ENCODE measurements at places on chromosomes 12 and 14.
A peak's percentile ranks its signal among the peaks of the same experiment; 100 is the strongest.

GRCh38 chr14:52377940-52378339, 63.8 kb downstream of the PTGER2 start:
- no peak for DNase-seq

DNA sequence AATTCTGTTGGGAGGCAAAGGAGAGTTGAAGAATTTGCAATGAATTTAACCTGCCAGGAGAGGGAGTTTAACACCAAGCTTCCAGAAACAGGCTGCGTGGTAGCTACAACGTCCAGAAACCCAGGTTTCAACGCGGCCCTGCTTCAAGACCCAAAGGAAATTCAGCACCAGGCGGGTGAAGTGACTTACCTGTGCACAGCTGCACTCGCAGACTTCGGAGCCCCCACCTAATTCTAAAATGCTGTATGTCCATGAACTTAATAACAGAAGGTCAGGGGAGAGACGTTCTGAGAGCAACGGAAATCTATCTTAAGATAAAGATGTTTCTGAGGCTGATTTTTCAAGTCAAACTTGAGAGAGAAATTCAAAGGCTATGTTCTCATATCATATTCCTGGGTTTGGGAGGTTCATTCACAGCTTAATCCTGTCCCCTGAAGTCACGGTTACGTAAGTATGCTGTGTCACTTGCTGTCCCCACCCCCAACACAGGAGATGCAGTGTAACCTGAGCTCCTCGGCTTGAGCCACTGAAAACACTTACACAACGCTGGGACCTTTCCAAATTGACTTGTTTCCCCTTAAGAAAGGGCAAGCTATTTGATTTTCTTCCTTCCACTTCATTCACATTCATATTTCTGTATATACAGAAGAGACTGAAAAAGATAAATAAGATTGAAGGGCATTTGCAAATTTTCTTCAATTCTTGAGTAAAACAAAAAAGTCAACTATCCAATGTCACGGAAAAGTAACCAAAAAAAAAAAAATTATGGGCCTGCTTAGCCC, 22.7 kb downstream of the CLIP1 start:
- peak; percentile 85 for DNase-seq

- no peak for DNase-seq
These were observed 67.8 kb upstream of the GRIP1 start for GRCh38 chr12:66746489-66747201.

- no peak for DNase-seq
These were observed 5.7 kb upstream of the SYNE3 start for GRCh38 chr14:95522116-95522515.

- no peak for DNase-seq
These were observed 225.0 kb downstream of the GXYLT1 start for GRCh38 chr12:41919526-41920261.

- DNase-seq = no peak
These were observed 70.3 kb downstream of the TBX5 start for GRCh38 chr12:114335607-114336006.

GRCh38 chr12:43288671-43289425, 263.2 kb downstream of the ADAMTS20 start:
- no peak for DNase-seq

DNA sequence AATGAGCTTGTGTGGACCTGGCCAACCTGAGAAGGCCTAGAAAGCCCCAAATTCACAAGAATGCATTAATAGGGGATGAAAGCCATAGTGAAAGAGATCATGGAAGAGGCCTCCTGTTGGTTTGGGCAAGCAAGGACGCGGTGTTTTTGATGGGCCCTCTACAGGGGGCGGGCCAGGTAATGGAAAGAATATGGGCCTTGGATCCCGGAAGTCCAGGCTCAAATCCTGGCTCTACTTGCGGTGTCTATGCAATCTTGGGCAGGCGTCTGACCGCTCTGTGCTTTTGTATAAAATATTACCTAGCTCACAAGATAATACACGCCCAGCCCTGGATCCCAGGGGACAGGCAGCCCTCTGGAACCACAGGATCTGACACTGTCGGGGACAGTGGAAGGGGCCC, 41.1 kb upstream of the CLMN start:
- DNase-seq = no peak

Measured in fibroblast of upper back skin (primary cell).